Activated CD4-positive, alpha-beta T cell treated with anti-CD3 and anti-CD28 coated beads, Interleukin-2, amount 10 ng/mL, durations not matched to agents 7 days and 5 days (primary cell): ENCODE measurements at places on chromosomes 13 and 19. TPM values are rescaled to one million over a fixed set of nuclear protein-coding genes. Genes with fewer than 3 reads are reported as not detected.

ADGRE3 gene
- not detected for total RNA-seq

DNA sequence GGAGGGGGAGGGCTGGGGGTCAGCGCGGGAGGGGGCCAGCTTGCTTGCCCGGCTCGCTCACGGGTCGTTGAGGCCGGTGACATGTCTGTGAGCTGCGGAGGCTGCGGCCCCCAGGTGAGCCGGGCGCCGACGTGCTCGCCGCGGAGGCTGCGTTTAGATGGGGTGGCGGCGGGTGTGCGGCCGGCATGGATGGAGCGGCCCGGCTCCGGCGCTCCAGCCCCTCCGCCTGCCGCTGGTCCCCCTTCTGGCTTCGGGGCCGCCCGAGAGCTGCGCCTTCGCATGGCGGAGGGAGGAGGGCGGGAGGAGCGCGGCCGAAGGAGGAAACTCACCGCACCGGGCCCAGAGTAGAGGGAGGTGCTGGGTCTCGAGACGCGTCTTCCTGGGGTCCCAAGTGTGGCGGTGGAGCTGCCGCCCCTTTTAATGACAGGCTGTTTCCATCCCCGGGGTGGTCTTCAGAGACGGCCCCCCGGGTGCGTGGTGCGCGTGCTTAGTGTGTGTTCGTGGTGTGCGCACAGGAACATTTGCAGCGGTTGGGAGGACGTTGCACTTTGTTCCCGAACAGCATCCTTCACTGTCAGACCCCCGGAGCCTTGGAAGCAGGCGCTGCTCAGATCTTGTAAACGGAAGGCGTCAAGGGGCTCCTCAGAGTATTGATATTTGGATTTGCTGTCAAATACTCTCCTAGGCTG, at the start of gene AKAP11:
Gene AKAP11 (plus strand): TSS at position 38 of the 689 bp plus-strand sequence. CDS start 14,197 bp downstream, outside the sequence.
- peak; percentile 46 for DNase-seq

GRCh38 chr19:927351-927779, 1.5 kb downstream of the ARID3A start:
- DNase-seq, result no peak

DNA sequence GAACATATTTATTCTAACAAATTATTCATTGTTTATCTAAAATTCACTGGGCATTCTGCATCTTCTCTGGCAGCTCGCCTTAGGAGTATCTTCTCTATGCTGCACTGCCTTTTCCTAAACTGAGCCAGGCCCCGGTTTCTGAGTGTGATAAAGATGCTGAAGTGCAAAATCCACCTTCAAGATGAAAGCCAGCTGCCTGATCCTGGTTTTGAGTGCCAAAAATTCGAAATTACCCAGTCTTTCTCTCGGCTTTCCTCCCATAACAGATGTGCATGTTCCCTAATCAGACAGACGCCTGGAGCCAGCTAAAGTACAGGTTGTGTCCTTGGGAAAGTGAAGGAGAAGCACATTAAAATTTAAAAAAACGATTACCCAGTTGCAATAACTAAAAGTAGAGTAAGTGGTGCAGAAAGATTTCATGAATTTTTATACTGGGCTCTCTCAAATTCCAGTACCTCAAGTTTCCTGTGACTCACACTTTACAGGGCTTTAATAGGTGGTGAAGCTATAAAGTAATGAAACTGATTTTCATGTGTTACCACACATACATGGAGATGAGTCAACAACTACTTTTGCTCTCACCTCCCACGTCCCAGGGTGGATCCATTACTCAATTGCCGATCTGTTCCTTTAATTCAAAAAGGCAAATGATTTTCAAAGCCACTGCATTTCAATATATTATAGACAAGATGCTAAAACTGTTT, 65.0 kb upstream of the GTF2F2 start:
- no peak for DNase-seq

DNA sequence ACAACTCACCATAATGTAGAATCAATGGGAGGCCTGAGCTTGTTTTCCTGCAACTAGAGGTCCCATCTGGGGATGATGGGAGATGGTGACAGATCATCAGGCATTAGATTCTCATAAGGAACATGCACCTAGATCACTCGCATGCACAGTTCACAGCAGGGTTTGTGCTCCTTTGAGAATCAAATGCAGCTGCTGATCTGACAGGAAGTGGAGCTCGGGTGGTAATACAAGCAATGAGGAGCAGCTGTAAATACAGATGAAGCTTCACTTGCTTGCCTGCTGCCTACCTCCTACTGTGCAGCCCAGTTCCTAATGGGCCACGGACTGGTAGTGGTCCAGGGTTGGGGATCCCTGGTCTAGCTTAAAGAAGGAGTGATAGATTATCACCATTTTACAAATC, 33.0 kb downstream of the KPNA3 start:
- DNase-seq, result peak; percentile 12

- DNase-seq, result no peak
These were observed 4.8 kb downstream of the MKNK2 start for GRCh38 chr19:2046046-2046907.

DNA sequence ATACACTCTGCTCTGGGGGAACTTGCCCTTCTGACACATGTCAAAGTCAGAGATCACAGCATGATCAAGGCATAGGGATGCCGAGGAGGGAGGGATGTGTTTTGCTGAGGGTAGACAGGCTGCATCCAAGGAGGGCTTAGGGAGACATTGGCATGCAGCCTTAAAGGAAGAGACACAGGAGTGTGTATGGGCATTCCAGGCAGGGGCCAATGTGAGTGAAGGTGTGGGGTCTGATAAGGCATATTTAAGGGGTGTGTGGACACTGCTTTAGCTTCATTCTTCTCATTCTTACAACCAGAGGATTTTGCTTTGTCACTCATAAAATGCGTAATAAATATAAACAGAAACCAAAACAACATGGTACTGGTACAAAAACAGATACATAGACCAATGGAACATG, 193.4 kb downstream of the RGCC start:
- DNase-seq, result no peak

CERS4 gene
- 26.7 TPM for total RNA-seq

GRCh38 chr19:54851353-54851752, 1.1 kb downstream of the KIR3DL2 start:
- DNase-seq, result no peak

DNA sequence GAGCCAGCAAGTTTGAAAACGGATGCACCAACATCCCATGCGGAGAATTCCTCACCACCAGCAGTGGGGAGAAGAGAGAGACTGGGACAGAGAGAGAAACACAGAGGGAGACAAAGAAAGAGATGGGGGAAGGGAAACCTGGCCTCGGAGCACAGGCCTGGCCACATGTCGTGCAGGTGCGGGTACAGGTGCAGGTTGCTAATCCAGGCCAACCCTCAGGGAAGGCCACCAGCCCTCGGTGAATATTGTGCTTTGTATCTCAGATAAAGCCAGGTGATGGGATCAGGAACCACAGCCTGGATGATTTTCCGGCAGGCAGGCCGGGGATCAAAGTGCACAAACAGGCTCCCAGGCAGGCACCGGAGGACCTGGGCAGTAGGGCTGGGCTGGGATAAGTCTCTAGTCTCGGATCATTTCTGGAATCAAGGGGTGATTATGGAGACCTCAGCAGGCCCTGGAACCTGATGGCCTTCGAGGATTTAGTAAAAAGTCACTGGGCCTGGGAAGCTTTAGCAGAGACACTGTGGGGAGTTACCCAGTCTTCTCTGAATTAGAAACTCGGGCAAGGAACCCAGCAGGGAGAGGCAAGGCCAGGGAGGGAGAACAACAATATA, 3.7 kb downstream of the GAS6 start:
- no peak for DNase-seq

DNA sequence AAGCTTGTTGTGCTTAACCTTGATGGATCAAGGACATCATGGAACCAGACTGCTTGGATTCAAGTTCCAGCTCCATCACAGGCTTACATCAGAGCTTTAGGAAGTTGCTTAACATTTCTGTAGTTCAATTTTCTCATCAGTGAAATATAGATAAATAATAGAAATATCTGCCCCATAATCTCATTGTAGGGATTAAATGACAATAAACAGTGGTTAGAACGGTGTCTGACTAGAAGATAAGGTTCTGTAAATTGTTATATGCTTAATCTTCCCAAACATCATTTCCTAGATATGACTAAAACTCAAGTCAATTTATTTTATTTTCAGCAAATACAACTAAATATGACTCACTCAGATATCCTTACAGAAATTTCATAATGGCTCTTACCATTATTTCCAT, 83.5 kb downstream of the SLITRK1 start:
- DNase-seq, result no peak

GRCh38 chr13:31965361-31966066, 66.1 kb upstream of the FRY start:
- no peak for DNase-seq

SELENOV gene
- total RNA-seq, result not detected

GRCh38 chr13:58461217-58461616, 829.7 kb downstream of the PCDH17 start:
- DNase-seq, result no peak

DNA sequence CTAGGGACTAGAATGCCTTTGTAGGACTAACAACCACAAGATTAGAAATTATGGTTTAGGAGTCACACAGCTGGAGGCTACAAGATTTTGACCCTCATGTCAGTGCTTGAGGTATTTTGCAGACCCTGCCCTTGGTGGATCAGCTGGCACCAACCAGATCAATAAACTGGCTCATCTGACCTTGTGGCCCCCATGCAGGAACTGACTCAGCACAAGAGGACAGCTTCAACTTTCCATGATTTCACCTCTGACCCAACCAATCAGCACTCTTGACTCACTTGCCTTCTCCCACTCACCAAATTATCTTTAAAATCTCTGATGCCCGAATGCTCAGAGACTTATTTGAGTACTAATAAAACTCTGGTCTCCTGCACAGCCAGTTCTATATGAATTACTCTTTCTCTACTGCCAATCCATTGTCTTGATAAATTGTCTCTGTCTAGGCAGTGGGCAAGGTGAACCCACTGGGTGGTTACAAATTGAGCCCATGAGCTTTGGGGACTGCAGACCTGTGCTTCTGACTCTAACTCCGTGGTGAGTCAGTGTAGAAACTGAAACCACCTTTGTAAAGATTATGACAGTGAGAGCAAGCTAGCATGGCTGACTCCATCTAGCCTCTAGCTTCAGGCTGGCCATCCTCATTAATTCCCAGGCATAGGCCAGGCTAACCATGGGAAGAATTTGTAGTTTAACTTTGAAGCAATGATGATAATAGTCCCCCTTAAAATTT, 33.9 kb upstream of the CEACAM8 start:
- no peak for DNase-seq

DNA sequence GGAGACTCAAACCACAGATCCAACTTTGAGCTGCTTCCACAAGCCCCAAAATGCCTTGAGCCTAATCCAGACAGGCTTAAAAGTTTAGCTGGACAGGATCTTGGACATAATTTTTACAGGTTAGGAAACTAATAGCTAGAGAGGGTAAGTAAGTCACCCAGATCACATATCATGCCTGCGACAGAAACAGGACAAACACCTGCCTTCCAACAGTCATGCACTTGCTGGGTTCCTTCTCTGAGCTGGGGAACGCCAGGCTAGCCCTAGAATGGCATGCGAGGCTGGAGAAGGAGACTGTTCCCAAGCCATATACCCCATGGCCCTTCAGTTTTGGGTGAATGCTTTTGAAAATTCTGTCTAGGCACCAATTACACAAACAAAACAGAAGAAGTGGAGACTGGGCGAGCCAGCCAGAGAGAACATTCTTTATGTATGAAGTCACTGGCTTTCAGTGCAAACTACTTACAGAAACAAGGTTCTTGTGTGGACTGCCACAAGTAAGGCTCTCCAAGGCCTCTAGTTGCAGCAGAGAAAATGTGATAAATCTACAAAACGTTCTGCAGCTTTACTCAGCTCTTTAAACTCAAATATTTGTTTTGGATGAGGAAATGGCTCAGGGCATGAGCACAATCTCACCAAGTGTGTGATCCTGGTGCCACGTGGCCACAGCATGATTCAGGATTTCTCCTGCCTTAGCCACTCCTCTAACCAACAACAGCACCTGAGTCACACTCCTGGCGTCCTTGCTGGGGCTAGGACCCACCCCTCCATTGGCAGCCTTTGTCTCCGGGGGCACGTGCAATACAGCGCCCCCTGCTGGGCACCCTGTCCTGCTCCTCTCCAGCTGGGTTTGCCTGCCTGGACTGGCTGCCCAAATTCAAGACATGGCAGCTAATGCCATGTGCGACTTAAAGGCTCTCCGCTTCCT, 73.4 kb upstream of the UBL3 start:
- DNase-seq, result peak; percentile 20

- no peak for DNase-seq
These were observed 302.8 kb downstream of the TEX29 start for GRCh38 chr13:111623208-111623607.

C2CD4C gene
- not detected for total RNA-seq

DNA sequence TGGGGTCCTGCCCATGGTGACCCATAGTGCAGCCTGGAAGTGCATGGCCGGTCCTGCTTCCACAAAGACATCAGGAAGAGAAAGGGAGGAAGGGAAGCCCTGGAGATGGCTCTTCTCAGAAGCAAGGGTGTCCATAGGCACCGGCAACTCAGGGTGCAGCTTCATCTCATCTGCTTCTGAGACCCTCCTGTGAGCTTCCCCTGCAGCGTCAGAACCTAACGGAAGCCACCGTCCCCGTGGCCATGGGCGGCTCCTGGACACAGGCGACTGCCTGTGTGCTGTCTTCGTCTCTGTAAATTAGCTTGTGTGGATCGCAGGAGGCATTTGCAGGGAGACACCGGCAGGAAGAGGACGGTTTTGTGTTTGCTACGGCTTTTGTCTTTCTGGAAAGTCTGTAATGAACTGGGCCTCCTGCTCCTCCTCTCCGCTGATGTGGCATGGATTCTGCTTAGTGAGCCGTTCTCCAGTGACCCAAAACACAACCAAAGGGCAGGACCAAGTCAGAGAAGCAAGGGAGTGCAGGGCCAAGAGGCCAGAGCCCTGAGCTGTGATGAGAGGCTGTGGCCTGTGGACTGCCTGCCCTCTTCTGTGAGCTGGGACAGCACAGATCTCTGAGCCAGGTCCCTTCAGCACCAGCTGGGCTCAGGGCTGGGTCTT, 2.5 kb downstream of the ATP4B start:
- no peak for DNase-seq

DNA sequence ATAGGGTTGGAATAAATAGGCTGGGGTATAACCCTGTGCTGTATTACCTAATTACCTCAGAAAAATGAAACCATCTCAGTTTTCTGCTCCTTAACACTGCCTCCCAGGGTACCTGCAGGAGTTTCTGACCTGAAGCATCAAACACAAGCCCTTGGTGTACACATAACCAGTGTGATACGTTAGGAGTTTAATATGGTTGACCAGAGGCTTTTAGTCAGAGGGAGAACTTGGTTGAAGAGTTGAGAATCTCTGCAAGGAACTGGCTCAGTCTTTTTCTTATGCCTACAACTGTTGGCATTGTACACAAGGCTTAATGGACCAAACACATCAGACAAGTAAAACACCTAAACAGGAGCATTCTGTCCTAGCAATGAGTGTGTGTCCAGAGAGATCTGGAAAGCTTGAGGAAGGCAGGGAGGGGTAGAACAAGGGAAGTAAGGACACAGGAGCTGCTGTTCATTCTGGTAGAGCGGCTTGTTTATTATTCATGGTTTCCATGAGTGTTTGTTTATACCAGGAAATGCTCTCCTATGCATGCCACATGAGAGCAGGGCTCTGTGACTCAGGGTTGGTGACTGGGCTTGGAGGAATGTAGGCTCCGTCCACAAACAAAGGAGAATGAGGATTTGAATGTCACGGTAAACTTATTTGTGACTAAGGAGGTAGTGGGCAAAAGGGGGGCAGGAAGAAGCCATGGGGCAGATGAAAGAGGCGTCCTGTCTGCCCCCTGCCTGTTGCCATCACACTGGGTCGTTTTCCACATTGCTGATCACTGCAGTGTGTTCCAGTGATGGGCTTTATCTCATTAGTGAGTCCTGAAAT, 11.9 kb upstream of the SPATA13 start:
- no peak for DNase-seq

GRCh38 chr13:105972811-105973590, 562.5 kb downstream of the EFNB2 start:
- no peak for DNase-seq
